ENCODE measurements at places on chromosomes 4 and X.

DNA sequence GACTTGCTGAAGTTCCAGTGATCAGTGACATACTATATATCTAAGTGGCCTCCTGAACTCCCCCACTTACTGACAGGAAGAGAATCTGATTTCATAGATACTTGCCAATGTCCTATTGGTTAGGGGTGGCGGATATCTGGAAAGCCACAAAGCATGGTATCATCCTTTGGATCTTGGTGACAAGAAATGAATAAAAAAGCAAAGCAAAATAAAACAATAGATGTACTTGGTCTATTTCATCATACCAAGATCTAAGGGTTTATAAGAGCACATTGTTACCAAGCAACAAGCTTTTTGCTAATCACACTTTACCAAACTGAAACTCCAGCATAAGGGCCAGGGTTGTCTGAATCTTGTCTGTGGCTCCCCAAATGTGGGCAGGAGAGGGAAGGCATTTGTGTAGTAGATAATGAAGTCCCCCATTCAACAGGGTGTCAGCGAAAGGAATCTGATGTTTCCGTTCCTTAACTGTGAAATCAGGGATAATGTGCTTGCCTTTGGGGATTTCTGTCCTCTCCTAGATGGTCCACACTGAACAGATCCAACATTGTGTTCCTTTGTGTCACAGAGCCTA lies 125.0 kb upstream of the SMIM10 start:
- DNase-seq: no peak

- DNase-seq: no peak
These were observed 52.6 kb downstream of the SGMS2 start for GRCh38 chr4:107877361-107877760.

DNA sequence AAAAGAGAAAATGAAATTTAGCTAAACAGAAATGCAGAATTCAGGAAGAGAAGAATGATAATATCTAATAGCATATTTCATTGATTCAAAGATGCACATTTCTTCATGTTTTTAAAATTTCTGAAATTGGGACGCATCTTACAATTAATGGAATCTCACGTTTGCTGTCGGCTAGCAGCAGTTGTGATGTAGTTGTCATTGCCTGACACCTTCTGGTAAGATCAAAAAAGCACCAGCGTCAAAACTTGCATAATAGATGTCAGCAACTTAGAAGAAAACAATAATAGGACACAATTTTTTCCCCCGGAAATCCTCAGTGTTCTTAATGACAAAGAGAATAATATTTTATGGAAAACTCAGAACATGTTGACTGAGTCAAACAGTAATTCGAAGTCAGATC lies 29.8 kb upstream of the SLC7A3 start:
- DNase-seq: no peak

DNA sequence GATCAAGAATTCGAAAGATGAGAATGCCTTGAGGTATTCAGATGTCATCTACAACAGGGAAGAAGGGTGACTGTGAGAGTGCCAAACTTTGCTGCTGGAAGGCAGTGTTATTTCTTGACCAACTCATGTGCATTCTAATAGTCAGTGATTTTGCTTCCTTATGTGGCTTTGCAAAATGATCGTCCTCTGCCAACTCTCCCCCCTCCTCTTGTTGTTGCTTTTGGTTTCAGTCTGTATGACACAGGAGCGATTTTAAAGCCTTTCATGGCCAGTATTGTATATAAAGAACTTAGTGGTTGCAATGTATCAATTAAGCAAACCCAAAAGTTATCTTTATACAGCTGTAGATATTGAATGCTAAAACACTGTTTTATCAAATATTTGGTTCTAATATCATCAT lies 379.1 kb downstream of the IL1RAPL1 start:
- no peak for DNase-seq

- DNase-seq: no peak
These were observed 721 bp upstream of the MAOA start for GRCh38 chrX:43655151-43656004.

GRCh38 chr4:101981756-101982155 lies 191.2 kb downstream of the BANK1 start:
- DNase-seq: no peak

DNA sequence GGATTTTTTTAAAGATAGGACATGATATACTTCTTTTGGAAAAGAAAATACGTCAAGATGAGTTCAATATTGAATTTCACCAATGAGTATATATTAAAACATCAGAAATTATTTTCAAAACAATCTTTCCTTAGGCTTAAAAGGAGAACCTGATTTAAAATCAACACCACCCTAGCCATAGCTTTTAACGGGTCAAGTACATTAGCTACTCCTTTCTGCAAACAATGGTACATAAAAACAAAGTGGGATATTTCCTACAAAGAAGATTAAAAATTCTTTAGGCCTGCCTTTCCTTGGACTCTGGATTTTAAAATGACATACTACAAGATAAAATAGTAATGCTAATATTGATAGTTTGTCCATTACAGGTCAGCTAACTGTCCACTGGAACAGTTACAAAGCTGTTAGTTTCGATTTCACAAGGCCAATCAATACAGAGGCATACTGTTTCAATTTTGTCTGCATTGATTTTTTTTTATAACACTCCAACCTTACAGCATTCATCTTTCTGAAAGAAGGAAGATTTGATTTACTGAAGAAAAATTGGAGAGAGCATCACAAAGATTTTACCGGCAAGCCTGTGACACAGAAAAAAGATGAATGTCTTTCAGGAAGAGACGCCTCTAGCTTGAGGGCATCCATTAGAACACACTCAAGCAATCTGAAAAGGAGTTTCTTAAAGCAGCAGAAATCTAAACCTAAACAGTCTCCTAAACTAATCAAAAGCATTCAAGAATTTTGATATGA lies 97.2 kb downstream of the MAB21L2 start:
- no peak for DNase-seq

DNA sequence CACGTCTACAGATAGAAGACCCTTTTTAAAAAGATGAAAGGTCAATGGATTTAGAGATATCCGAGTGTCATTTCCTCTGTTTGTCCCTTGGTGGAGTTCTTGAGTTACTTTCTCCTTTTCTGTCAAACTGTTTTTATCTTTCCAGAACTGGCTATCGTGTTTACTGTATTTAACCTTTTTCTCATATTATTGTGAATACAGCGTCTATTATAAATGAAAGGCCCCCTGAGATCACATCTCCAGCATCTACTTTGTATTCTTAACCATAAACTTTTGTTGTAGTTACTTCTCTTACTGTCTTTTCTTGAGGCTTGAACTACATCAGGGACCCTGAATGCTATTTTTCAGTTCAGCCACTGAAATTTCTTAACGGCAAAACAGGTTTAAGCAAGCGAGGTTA lies 4.0 kb upstream of the PCDH7 start:
- no peak for DNase-seq

- no peak for DNase-seq
These were observed 49.2 kb downstream of the MFAP3L start for GRCh38 chr4:169976951-169977350.

DNA sequence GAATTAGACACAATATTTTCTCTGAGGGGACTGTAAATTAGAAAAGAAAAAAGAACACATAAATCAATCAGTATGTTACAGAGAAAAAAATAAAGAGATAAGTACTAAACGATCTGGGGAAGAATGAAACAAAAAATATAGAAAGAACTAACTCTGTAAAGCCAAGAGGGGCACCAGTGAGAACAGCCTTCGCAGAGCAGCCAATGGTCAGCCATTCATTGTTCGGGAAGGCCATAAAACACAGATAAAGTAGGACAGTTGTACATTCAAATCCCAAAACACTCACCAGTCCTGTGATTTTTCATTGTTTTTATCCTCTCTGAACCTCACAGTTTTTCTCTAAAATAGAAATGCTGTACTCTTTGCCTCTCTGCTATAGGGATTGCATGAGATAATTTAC lies 127.9 kb downstream of the NEK1 start:
- no peak for DNase-seq

GRCh38 chr4:92968556-92968955 lies 664.8 kb downstream of the GRID2 start:
- DNase-seq: no peak

GRCh38 chr4:152081024-152081423 lies 320.2 kb upstream of the GATB start:
- no peak for DNase-seq

DNA sequence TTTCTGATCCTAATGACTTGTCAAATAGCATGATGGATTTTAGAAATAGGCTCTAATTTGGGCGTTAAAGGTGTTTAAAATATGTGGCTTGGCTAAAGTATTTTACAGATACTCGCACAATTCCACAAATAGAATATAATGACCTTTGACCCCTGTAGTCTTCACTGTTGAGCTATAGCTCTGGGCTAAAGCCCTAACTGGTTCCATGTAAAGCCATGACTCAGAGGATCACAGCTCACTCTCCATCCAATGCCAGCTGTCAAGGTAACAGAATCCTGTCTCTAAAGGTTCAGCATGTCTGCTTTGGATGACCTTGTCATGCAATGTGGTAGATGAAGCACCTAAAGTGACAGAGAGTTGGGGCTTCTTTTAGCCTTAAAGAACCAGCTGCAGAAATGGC lies 42.5 kb downstream of the TLR10 start:
- no peak for DNase-seq

GRCh38 chr4:163913571-163913970 lies 419.1 kb downstream of the TMA16 start:
- no peak for DNase-seq

- no peak for DNase-seq
These were observed 92.1 kb downstream of the SCD5 start for GRCh38 chr4:82706349-82707000.

DNA sequence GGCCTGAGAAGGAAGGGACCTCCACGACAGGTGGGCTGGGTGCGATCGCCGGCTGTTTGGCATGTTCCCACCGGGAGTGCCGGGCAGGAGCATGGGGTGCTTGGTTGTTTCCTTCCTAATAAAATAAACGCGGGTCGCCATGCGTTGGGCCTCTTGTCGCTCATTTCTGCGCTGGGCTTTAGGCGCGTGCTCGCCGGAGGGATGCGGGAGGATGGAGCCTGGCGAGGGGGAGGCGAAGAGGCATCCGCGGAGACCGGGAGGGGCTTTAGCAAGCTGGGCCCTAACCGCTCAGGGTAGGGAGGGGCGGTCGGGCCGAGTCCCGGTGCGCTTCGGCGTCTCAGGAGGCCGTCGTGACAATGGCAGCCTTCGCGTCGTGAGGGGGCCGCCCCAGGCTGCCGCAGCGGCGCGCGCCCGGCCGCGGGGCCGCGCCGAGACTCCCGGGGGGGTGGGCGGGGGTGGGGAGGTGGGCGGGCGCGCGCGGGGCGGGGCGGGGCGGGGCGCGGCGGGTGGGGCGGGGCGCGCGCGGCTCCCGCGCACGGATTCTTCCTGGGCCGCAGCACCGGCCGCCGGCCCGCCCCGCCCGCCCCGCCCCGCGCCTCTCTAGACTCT lies 476 bp upstream of the GDI1 start:
- no peak for DNase-seq

DNA sequence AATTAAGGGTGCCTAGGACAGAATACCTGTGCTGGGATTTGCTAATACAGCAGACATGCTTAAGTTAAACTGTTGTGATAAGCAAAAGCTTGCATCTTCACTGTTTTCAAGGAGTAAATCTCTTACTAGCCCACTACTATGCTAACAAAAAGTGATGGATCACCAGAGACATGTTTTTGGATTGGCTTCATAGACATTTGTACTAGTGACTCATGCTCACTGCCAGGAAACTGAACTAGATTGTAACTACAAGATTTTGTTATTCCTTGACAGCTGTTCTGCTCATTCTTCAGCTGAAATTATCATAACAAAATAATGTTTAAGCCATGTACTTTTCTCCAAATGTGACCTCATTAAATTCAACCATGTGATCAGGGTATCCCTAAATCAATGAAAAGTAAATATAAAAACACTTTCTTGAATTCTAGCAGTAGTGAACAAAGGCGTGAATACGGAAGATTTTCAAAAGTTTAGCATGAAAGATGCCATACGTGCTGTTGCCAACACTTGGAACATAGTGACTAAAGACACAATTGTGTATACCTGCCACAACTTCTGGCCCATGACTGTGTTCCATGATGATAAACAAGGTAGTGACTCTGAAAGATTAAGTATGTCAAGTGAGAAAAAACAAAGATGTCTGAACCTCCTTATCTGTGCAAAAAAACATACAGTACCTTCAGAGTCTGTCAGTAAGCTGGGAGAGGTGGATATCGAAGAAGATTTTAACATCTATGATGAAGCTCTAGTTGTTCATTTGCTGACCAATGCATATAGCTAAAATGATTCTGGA lies 154.0 kb downstream of the BTC start:
- DNase-seq: no peak

DNA sequence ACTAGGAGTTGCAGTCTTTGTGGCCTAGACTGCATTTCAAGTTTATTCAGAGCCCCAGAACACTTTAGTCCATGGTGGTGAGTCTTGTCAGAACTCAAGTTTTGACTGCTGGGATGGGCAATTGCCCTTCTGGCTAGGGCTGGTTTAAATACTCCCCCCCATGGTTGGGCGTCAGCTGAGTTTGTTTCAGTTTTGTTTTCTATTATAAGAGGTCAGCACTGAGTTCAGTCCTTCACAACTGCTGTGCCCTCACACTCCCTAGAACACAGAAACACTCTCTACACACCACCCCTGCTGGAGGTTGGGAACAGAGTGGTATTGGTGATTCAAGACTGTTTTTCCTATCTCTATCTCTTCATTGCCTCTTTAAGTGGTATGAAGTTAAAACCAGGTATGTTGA lies 217.0 kb downstream of the GUCY2F start:
- DNase-seq: no peak

DNA sequence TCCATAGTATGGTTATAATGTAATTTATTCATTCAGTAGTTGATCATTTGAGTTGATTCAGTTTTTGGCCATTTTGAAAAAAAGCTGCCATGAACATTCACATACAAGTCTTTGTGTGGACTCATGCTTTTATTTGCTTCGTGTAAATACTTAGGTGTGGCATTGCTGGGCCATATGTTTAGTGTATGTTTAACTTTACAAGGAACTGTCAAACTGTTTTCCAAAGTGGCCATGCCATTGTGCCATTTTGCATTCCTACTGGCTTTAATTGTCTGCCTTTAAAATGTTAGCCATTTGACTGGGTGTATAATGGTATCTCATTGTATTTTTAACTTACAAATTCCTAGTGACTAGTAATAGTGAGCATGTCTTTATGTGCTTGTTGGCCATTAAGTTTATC lies 8.8 kb downstream of the MTM1 start:
- no peak for DNase-seq

DNA sequence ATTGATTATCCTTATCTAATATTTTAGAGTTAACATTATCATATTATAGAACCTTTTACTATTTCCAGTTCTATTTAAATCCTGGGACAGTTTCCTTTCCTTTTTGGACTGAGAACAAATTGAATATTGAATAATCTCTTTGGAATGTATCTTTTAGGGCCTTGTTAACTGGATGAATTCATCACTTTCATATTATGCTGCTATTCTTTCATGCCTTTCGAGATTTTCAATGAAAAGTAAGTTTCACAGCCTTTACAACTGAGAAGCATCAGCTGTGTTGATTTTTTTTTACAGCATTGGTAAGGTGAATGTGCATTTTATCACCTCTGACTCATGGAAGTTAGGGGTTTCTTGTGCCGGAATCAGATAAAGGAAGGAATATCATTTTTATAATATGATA lies 39.6 kb downstream of the PDLIM5 start:
- no peak for DNase-seq
